ENCODE measurements at places on chromosomes 7 and 10.

DNA sequence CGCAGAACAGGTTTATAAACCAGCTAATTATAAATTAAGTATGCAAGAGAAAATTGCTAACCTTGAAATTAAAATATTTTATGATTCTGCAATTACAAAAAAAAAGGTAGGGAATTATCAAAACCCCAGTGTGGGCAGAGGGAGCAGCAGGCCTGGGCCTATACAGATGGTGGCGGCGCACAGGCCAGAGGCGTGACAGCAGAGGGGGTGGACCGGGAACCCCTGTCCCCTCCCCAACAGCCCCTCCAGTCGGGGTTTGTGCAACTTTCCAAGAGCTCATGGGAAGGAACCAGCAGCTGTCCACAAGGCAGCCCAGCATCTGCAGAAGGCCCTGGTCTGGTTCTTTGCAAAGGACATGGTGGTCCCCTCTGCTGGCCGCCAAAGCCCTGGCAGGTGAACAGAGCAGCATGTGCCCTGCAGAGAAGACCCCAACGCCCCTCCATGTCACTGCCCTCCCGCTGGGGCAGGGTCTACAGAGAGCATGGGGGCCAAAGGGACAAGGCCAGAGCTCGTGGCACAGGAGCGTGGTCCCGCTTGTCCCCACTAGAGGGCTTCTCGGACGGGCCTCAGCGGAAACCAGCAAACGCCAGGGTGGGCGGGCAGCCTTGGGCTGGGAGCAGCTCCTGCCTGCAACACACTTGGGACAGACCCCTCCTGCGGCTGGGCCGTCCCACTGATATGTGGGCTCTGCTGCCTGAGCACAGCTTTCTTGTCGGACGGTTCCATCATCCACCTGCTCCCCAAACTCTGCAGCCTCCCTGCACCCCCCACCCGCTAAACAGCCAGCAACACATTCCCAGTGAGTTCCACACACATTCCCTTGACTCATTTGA is 75.1 kb downstream of the EBF3 start:
- H3K4me3 ChIP-seq, result no peak overlapping the region
- DNase-seq, result peak; percentile 93
- H3K27ac ChIP-seq, result no peak overlapping the region
- no peaks in the 10 kb centered on the region for H3K4me1 ChIP-seq
- no peaks in the 10 kb centered on the region for H3K27me3 ChIP-seq
- no peaks in the 10 kb centered on the region for H3K36me3 ChIP-seq

GRCh38 chr10:57905010-57905409 is 362.7 kb downstream of the IPMK start:
- no peaks in the 10 kb centered on the region for H3K27me3 ChIP-seq
- H3K4me3 ChIP-seq, result no peak overlapping the region
- no peaks in the 10 kb centered on the region for H3K4me1 ChIP-seq
- DNase-seq, result no peak
- peaks cover 23% of the 10 kb centered on the region for H3K36me3 ChIP-seq

DNA sequence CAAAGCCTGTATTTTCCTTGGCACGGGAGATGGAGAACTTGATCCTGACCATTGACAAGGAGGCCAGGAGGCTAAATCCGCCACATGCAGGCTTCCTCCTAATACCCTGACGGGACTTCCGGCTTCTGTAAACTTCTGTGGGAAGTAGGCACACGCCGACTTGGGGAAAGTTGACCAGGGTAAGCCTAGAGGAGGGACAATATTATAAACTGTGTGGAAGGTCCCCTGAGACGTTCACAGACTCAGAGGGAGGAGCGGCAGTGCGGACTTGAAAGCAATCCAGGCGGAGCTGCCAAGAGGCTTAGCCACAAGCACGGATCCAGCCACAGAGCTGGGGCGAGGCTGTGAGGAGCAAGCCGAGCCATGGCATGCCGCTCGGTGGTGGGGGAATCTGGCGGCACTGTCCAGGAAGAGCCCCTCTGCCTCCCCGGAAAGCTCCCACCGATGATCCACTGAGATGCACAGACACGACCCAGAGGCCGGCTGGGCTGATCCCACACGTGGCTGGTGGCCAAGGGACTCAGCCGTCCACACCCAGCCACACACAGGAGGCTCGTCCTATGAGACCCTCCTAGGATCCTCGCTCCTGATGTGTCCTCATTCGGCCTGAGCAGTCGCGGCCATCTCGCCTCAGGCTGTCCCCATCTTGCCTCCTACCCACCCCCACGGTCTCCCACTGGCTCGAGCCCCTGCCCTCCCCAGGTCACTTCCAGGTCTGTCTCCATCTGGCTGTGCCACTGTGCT is 40.0 kb upstream of the INSIG1 start:
- no peak for DNase-seq
- no peaks in the 10 kb centered on the region for H3K27me3 ChIP-seq
- no peaks in the 10 kb centered on the region for H3K4me1 ChIP-seq
- no peaks in the 10 kb centered on the region for H3K36me3 ChIP-seq
- H3K4me3 ChIP-seq, result no peak overlapping the region

- DNase-seq, result no peak
- H3K36me3 ChIP-seq, result no peaks in the 10 kb centered on the region
- no peak overlapping the region for H3K27ac ChIP-seq
- H3K4me3 ChIP-seq, result no peak overlapping the region
- no peaks in the 10 kb centered on the region for H3K27me3 ChIP-seq
Measured at GRCh38 chr7:22992874-22993840, 20.8 kb downstream of the HYCC1 start.

GRCh38 chr7:43377196-43377960 is 205.5 kb upstream of the STK17A start:
- H3K36me3 ChIP-seq, result no peaks in the 10 kb centered on the region
- H3K4me3 ChIP-seq, result no peak overlapping the region
- no peaks in the 10 kb centered on the region for H3K27me3 ChIP-seq

GRCh38 chr10:51892965-51893658 is 193.7 kb upstream of the CSTF2T start:
- H3K36me3 ChIP-seq, result no peaks in the 10 kb centered on the region
- no peaks in the 10 kb centered on the region for H3K27me3 ChIP-seq

GRCh38 chr7:156607332-156608172 is 33.0 kb upstream of the RNF32 start:
- no peaks in the 10 kb centered on the region for H3K27me3 ChIP-seq
- no peaks in the 10 kb centered on the region for H3K36me3 ChIP-seq
- no peak for DNase-seq
- no peak overlapping the region for H3K4me3 ChIP-seq

- H3K27ac ChIP-seq, result no peak overlapping the region
- H3K36me3 ChIP-seq, result peaks cover 29% of the 10 kb centered on the region
- H3K27me3 ChIP-seq, result peaks cover 36% of the 10 kb centered on the region
- no peak for DNase-seq
- H3K4me3 ChIP-seq, result no peak overlapping the region
- peaks cover 2% of the 10 kb centered on the region for H3K4me1 ChIP-seq
Measured at GRCh38 chr7:122298618-122299017, 5.9 kb downstream of the FEZF1 start.

- H3K27ac ChIP-seq, result no peak overlapping the region
- no peak for DNase-seq
- H3K4me1 ChIP-seq, result 0 out of 2 replicates have a peak, but pooled peaks cover 2% of the 10 kb centered on the region
- no peaks in the 10 kb centered on the region for H3K36me3 ChIP-seq
Measured at GRCh38 chr7:141460781-141461715, 90.2 kb upstream of the AGK start.

GRCh38 chr7:73307436-73307835 is 1.2 kb downstream of the NSUN5 start:
- H3K4me3 ChIP-seq, result peak overlapping the region; percentile 87
- no peaks in the 10 kb centered on the region for H3K27me3 ChIP-seq
- H3K27ac ChIP-seq, result no peak overlapping the region
- peaks cover 18% of the 10 kb centered on the region for H3K36me3 ChIP-seq

DNA sequence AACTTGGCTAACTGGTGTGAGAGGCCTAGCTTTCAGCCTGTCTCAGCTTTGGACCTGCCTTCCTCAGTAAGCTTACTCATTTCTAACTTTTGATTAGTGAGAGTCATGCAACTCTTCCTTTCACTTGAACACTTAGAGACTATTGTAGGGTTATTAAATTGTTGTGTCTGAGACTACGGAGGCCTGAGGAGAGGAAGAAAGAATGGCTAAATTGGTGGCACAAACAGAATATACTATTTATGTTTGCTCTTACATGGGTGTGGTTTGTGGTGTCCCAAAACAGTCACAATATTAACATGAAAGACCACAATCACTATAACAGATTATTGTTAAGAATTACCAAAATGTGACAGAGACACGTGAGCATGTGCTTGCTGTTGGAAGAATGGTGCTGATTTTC is 82.1 kb downstream of the TRIM24 start:
- H3K27me3 ChIP-seq, result no peaks in the 10 kb centered on the region
- no peak for DNase-seq
- no peak overlapping the region for H3K27ac ChIP-seq
- H3K4me1 ChIP-seq, result no peaks in the 10 kb centered on the region
- H3K4me3 ChIP-seq, result no peak overlapping the region
- H3K36me3 ChIP-seq, result peaks cover 69% of the 10 kb centered on the region

DNA sequence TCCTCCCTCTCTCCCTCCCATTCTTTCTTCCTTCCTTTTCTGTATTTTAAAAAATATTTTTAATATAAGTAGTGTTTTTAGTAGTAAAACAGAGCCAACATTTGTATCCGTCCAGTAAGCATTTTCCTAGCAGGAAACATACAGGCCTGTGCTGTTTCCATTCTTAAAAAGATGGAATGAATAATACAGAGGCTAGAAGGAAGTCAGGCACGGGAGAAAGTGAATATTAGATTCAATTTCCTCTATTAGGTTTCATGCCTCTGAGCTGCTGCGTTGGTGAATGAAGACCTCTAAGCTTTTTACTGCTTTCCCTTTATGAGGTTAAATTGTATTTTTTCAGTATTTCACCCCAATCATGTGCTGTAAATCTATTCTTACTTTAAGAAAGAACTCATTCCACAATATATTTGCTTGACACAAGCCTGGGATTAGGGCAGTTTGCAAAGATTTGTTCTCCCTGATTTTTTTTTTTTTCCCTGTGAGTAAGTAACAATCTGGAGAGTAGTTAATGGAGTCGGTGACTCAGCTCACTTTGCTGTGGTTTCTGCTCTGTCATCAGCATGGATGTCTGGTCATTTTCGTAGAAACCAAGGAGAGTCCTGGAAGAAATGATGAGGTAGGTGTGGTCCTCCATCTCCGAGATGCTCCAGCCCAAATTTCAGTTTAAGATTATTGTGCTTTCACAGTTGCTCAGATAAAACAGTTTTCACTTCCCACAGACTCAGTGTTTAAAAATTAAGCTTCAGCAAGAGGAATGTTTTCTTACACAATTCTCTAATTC is 76.1 kb upstream of the PITRM1 start:
- no peaks in the 10 kb centered on the region for H3K4me1 ChIP-seq
- no peak for DNase-seq
- no peaks in the 10 kb centered on the region for H3K27me3 ChIP-seq
- no peaks in the 10 kb centered on the region for H3K36me3 ChIP-seq
- H3K4me3 ChIP-seq, result no peak overlapping the region

- H3K27me3 ChIP-seq, result no peaks in the 10 kb centered on the region
- H3K27ac ChIP-seq, result no peak overlapping the region
- no peak for DNase-seq
- no peaks in the 10 kb centered on the region for H3K36me3 ChIP-seq
- no peaks in the 10 kb centered on the region for H3K4me1 ChIP-seq
- H3K4me3 ChIP-seq, result no peak overlapping the region
Measured at GRCh38 chr7:48643431-48644013, 280.8 kb upstream of the CDC14C start.

DNA sequence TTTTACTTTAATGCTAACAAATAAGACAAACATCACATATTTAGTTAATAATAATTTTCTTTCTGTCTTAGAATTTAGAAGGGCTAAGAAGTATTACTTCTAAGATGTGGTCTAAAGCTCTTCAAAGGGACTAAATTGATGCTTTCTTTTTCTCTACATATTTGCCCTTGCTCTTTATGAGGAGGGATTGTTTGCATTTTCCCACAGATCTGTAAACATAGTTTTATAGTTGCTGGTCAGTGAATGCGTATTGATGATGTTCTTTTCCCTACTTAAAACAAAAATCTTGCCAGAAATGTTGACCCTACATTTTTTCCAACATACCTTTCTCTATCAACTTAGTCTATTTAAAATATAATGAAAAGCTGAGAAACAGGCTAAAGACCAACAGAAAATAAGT is 372.4 kb upstream of the LRGUK start:
- no peaks in the 10 kb centered on the region for H3K27me3 ChIP-seq
- no peak overlapping the region for H3K27ac ChIP-seq
- no peak overlapping the region for H3K4me3 ChIP-seq
- DNase-seq, result no peak
- H3K36me3 ChIP-seq, result no peaks in the 10 kb centered on the region

GRCh38 chr7:103075337-103075918 is 488 bp downstream of the ARMC10 start:
- no peaks in the 10 kb centered on the region for H3K4me1 ChIP-seq
- H3K27ac ChIP-seq, result no peak overlapping the region
- DNase-seq, result peak; percentile 89

- H3K27me3 ChIP-seq, result no peaks in the 10 kb centered on the region
- peak overlapping the region; percentile 88 for H3K4me3 ChIP-seq
- H3K27ac ChIP-seq, result no peak overlapping the region
- peaks cover 9% of the 10 kb centered on the region for H3K36me3 ChIP-seq
Measured at GRCh38 chr10:95291365-95292039, 699 bp upstream of the PDLIM1 start.

- H3K27ac ChIP-seq, result no peak overlapping the region
- H3K4me1 ChIP-seq, result no peaks in the 10 kb centered on the region
- H3K4me3 ChIP-seq, result no peak overlapping the region
- DNase-seq, result no peak
- peaks cover 50% of the 10 kb centered on the region for H3K36me3 ChIP-seq
Measured at GRCh38 chr7:105707967-105708762, 126.9 kb upstream of the EFCAB10 start.
